ENCODE measurements at places on chromosomes 6 and 20.

DNA sequence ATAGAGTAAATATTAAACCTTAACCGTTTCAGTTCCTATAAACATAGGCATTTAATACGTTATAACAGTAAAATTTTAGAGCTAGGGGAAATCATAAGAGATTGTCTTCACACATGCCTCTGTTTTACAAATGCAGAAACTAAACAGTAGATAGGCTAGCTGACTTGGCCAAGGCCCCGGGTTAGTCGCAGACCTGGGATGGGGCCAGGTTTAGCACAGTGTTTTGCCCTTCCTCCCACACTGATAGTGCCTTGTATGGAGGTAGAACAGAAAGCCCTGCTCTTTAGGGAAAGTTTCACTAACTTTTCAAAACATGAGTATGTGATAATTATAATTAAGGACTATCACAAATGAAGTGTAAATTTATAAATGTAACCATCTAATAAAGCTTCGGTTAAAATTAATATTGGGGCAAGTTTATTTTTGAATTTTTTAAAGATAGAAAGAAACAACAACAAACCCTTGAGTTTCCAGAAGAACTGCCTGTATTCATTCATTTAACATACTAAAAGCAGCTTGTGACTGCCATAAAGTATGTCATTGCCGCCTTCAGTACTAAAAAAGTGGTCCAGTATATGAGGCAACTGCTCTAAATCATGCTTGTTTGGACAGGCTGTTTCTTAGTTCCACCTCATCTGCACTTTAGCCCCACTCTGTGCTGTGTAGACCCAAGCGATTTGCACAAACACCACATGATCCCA is 62.5 kb upstream of the LOC128125822 start:
- DNase-seq, result peak; percentile 77

GRCh38 chr20:57685146-57685758 is 24.6 kb downstream of the PMEPA1 start:
- DNase-seq, result no peak

DNA sequence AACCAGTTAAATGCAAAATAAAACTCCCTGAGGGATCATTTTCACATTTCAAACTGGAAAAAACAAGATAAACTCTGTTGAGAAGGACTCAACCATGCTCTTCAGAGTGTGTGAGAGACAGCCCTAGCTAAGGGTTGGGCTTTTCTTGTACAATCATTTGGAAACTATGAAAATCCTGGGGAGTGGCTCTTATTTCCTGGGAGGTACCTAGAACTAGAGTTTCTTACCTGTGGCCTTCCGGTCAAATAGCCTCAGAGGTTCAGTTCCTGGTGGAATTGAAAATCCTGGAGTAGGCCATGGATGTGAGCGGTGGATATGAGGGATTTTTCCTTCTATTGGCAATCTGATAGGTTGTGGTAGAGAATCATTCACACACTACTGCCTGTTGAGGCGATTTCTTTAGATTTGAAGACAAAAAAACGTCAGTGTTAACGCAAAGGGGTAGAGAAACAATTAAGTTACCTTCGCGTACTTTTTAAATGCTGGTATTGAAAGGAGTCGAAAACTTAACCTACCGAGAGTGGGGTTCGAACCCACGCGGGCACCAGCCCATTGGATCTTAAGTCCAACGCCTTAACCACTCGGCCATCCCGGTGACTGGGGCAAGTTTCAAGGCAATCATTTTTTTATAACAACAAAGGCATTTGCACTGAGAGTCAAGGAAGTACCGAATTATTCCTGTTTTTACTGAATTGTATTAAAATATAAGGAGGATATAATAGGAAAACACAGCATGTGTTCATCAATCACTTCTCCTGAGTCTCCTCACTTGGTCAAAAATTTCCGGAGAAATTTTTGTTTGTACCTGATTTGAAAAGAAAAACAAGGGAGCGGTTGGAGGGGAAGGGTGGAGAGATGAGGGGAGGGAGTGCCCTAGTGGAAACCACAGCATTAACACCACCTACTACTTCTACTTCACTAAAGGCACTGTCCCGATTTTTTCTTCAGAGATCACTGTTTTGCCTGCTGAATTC is 191.3 kb downstream of the OR2B2 start:
- DNase-seq, result no peak

DNA sequence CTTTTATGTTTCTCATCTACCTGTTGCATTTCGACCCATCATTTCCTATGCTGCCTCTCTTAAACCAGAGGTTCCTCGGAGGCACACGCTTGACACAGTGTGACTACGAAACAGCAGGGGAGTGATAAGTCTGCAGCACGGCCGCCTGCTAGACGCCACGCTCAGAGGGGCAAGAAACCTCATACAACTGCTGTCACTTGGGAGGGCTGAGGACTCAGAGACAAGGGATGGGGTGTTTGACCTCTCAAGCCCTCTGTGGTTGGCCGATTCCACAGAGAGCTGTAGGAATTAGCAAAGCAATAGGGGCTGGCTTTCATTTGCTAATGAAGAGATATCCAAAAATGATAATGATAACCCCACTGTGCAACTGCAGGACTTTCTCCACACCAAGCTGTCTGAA is 372.5 kb downstream of the ZFAND3 start:
- no peak for DNase-seq

DNA sequence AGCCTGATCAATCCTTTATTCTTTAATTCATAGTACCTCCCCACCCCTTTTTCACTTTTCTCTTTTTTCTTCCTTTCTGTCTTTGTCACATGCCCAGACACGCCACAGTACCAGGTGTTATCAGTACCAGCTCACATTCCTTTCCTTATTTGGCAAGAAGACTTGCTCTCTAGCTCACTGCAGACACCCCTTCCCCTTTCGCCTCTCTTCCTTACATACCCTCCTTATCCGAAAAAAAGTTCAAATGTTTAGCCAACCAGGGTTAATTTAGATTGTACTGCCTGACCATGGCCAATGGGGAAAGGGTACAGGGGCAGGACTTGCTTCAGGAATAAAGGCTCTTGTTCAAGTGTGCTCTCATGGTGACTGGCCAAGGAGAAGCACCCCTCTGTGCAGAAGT is 9.3 kb upstream of the SIRPB2 start:
- DNase-seq, result no peak

DNA sequence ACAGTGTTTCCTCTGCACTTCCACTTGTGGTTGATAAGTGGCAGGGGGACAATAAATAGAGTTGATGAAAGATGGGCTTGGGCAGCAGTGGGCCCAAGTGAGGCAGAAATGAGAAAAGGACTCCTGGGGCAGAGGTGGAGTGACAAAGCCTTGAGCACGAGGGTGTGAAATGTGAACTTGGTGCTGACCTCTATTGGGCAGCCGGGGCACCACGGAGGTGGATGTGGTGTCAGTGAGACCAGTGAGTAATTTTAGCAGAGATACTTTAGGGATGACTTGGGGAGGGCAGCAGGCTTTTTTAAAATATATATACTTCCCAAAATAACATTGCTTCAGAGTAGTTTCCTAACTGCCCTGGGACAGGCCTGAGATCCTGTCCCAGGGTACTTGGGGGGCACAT is 30.6 kb upstream of the MYLK2 start:
- DNase-seq, result no peak

DNA sequence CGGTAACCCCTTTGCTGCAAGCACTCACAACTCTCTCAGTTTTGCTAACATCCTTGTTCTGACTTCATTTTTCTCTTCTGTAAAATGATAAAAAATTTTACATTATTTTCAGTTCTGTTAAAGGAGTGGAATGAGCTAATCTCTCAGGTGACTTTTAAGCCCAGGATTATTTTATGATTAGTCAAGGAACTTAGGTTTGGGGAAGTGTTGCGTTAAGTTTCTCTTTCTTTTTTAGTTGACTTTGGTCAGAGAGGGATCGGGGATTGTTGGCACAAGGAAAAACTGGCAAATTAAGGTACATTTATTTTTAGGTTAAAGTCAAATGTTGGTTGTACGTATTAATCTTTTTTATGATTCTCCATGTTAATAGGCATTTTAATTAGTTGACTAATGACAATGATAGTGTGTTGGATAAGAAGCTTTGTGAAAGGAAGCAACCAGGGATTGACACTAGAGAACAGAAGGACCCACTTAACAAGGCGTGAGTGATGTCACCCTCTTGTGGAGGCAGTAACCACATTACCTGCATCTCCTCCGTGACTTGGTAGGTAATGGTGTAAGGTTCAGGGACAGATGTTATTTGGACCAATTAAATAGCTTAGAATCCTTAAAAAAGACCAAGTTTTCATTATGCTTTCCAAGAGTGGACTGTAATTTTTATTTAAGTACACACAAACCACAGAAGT is 31.6 kb downstream of the CD83 start:
- DNase-seq, result no peak
